Stimulated activated CD4-positive, alpha-beta T cell treated with anti-CD3 and anti-CD28 coated beads, Interleukin-1b, Interleukin-23, amount 100 ng/mL, for 1 hour (primary cell): ENCODE measurements at places on chromosomes 12 and 14.

DNA sequence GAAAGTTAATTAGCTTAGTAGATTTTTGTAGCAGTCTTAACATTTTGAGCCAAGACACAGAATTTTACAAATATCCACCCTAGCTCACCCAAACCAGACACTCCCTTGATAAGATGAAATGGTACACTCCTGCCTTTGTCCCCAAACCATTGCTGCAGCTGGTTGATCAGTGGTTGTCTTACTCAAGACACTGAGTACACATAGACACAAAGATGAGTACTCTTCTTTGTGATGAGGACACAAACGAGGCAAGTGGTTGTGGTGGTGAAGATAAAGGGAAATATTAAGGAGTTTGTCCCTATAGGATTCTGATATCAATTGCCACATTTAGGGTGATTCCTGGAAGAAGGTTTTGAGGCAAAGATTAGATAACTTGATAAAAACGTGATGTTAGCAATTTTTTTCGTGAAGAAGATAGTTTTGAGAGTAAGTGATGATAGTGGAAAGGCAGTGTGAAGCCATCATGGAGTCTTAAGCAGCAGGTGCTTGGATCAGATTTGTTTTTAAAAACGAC is 21.4 kb upstream of the ATP2B1 start:
- no peak for DNase-seq

DNA sequence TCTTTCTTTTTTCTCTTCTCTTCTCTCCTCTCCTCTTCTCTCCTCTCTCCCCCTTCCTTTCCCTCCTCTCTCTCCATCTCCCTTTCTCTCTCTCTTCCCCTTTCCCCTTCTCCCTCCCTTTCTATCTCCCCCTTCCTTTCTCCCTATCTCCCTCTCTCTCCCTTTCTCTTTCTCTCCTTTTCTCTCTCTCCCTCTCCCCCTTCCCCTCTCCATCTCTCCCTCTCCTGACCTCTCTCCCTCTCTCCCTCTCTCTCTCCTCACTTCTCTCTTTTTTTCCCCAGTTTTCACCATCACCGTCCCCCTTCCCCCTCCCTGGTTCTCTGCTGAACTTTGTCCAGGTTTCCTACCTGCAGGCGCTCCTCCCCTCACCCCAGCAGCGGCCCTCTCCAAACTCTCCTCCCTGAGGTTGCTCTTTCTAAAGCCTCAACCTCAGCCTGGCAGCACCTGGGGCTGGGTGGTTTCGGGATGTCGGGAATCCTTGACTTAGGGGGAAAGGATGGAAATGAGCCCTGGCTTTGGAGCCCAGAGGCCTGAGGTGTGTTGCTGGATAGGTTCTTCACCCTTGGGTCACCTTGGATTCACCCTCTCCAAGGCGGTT is 14.7 kb upstream of the TBX3 start:
- no peak for DNase-seq

DNA sequence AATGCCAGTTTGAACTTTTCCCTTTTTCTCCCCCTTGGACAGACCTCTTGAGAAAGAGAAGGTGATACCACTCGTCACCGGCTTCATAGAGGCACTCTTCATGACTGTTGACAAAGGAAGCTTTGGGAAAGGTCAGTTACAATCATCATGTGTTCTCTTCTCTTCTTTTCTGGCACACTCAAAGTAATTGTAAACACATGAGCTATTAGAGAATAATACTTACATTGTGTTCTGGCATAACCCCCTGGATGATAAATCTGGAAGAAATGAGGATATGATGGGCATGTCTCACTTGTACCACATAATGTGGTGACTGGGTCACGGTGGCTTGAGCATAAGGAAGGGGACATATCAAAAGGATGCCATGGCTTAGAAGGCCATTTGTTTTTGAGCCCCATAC is 20.0 kb downstream of the UTP20 start:
- no peak for DNase-seq

DNA sequence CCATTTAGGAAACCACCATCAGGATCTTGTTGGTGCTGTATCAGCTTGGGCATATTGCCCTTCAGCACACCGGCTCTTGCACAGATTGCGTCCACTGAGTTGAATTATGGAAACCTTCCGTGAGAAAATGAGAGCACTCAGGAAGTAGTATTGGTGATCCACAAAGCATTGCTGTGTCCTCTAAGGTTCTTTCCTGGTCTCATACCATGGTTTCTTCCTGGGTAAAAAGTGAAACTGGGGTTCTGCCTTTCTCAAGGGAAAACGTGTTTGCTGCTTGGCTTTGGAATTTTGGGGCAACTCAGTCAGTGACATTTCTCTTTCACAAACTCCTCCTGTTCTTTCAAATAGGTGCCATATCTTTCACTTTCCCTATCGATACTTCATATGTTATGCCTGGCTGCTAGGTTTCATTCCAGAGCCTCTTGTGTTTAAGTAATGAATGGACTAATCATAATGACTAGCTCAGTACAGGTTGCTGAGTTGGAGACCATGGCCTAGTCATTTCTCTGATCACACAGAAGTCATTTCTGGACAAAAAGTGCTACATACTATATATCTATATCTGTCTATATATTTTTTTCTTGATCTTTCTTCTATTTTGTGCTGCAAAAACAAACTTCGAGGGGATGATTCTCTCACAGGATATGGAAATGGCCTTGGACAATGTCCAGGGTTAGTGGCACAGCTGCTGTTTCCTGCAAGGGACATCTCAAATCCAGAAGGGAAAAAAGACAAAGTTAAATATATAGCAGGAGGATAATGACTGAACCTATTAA is 423.4 kb downstream of the ZFP36L1 start:
- no peak for DNase-seq

DNA sequence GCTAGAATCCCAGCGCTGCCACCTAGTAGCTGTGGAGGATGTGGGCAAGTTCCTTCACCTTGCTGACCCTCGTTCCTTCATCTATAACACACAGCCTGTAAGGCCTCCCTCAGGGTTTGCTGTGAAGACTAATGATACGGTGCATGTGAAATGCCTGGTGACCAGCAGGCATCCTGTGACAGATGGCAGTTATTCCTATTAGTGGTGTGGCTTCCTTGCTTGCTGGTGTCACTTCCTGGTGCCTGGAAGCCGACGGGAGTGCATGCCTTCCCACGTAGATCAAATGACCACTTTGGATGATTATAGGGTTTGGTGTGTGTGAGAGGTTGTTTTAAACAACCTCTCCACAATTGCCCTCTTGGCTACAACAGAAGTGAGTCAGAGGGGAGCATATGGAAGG is 894.9 kb downstream of the VRK1 start:
- DNase-seq: no peak

GRCh38 chr14:96294246-96294645 is 38.2 kb downstream of the BDKRB1 start:
- DNase-seq: no peak
